ENCODE measurements at places on chromosomes 6 and 20.

GRCh38 chr6:137043710-137044365 is 927 bp downstream of the IL20RA start:
- no peak for DNase-seq

DNA sequence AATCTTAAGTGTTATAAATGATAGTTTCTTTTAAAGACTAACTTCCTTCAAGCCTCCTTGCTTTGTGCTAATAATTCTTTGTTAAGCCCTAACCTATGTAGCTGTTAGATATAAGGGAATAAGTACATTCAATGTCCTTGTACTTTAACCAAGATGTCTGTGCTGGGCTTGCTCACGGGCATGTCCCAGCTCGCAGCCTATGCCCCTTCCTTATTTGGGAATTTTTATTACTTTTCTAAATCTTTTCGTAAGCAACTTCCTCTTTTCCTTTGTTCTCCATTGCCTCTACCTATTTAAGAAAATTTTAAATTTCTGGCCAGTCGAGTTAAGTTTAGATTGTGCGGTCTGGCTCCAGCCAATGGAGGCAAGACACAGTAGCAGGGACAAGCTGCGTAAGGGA is 26.0 kb upstream of the CDK19 start:
- DNase-seq, result no peak

- DNase-seq, result peak; percentile 42
Observed at GRCh38 chr6:31399589-31400466, 3.6 kb upstream of the MICA start.

DNA sequence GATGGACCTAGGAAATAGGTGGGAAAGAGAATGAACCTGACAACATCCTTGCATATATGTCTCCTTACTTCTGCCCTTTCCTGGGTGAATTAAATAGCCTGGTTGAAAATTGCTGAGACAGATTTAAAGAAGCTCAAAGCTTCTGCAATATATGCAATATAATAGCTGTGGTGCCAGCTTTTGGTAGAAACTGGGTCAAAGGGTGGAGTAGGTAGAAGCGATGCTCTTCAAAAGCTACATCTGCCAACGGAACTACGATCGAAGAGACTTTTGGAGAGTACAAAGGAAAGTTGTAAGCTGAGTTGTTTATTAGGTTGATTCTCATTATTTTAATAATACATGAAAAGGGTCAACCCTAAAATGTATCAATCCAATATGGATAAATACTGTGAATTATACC is 22.8 kb upstream of the TTK start:
- DNase-seq, result no peak

DNA sequence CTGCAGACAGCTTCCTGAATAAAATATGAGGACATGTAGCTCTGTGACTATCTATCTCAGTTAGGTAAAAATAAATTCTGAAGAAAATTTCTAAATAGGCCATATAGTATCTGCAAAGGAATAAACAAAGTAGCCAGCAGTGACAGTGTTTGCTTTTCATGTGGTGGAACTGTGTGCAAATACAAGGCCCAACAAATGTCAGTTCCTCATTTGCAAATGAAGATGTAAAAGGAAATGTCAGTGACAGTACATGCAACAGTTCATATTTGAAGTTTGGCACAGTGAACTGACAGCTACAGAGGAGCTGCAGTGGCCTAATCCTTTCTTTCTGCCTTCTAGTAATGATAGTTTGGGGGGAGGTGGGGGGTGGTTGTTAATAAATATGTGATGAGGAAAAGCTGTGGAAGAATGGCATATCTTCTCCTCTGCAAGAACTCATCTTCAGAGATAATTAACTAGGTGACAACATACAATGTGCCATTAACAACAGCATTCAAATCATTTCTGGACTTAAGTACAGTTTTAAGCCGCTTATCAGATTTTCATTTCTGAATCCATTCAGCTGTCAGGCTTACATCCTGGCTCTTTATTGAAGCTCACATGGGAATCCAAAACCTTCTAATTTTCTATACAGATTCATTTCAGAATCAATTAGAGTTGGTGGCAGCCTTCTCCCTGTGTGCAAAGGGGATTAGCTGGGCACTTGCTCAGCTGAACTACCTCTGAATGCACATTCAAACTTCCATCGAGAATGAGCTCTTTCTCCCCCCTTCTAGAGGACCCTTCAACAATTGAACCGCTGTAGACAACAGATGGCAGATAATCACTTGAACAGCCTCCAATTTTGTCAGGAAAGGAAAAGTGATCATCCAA is 1059.0 kb upstream of the EPHA7 start:
- no peak for DNase-seq

GRCh38 chr6:39104528-39104927 is 10.5 kb downstream of the SAYSD1 start:
- DNase-seq, result no peak

GRCh38 chr6:111618407-111618806 is 12.7 kb upstream of the TRAF3IP2 start:
- no peak for DNase-seq

DNA sequence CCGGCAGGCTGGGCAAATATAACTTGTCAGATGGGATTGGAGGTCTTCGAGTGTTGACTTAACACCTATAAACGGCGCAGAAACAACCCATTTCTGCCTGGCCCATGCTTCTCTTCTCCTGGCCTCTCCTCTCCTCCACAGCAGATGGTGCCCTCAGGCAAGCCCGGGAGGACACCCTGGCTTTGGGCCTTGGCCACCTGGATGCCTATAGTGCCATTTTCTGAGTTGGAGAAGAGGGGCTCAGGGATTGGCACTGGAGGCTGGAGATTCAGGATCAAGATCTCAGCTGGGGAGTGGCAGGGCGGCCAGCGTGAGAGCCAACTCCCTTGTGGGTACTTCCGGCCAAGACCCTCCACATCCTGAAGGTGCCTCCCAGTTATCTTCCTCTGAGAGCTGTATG is 211.9 kb upstream of the PMEPA1 start:
- DNase-seq, result no peak

DNA sequence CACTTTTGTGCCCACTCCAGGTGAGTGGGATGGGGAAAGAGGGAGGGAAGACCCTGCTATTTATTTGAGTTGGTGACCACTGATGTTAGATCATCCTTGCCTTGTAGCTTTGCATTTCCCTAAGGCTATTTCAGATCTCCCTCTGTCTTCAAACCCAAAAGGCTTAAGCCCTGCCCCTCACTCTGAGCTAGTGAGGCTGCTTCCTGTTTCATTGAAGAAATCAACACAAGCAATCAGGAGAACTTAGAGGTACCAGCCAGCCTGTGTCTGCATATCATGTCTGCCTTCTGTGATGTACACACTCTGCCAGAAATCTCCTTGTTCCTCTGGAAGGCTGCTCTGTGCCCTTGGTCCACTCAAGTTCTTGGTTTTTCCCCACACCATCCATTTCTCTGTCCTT is 135.3 kb downstream of the ARID1B start:
- no peak for DNase-seq

DNA sequence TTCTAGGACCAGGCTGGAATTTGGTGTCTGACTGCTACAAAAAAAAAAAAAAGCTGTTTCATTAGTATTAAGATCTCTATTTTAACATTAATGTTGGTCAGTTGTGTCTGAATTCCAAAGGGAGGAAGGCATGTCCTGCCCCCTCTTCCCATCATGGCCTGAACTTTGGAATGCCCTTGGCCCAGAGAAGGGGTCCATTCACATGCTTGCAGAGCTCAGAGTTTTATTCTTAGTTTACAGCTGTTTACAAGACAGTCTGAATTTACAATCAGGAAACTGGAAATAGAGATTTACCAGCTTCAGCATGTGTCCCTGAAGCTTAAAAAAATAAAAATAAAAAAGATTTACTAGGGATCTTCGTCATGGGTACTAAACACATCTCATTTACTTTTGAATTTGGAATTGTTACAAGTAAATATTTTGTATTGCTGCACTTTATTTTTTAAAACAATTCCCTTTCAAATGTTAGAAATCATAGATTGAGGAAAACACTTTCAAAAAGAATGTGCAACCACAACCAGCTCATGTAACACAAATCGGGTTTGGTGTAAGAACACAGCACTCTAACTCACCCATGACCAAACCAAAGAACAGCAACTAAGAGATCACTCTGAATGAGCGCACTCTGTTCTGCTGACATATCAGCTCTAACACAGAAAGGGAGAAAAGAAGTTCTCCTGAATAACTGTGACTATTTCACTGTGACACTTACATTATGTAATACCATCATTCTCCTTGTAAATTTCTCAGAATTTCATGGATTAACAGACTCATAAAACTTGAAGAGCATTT is 6.6 kb upstream of the SERPINB6 start:
- no peak for DNase-seq

DNA sequence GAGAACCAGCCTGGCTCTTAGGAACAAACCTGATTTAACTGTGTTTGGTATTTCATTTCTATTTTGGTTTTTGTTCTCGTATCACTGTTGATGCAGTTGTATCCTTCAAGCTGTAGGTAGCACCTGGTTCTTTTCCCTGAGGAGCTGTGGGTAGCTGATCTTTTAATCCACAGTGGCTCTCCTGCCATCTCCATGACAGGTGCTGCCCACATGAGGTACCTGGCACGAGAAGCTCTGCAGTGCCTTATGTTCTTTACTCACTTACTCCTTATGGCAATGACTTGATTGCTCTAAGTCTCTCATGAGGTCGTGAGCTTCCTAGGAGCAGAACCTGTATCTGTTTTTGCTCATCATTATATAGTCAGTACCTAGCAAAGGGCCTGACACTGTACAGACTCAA is 74.3 kb upstream of the EMILIN3 start:
- no peak for DNase-seq

GRCh38 chr6:4308364-4308763 is 173.0 kb upstream of the ECI2 start:
- DNase-seq, result no peak

- DNase-seq, result no peak
Observed at GRCh38 chr6:33431880-33432541, 12.1 kb downstream of the SYNGAP1 start.

DNA sequence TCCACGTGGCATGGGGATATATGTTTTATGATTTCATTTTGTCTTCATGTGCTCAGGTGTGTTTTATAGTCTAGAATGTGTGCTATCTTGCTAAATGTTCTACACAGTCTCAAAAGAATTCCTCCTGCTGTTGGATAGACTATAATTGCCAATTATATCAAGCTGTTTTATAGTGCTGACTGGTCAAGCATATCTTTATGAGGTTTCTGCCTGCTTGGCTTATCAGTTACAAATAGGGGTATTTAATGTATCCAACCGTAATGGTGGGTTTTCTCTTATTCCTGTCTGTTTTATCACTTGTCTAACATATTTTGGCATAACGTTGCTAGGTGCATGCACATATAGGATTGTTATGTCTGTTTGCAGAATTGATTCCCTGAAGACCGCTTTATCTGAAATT is 201.3 kb downstream of the EYS start:
- no peak for DNase-seq

DNA sequence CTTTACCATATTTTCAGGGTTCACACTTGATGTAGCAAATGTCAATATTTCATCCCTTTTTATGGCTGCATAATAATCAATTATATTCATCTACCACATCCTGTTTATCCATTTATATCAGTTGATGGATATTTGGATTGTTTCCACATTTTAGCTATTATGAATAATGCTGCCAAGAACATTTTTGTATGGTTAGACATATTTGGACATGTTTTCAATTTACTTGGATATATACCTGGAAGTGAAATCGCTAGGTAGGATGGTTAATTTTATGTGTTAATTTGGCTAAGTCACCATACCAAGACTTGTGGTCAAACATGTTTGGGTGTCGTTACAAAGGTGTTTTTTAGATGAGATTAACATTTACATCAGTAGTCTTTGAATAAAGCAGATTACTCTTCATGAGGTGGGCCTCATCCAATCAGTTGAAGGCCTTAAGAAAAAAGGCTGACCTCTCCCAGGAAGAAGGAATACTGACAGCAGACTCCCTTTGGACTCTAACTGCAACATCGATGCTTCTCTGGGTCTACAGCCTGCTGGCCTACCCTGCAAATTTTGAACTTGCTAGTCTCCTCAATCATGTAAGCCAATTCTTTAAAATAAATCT is 196.5 kb downstream of the BACH2 start:
- DNase-seq, result no peak

Measured in stimulated activated CD8-positive, alpha-beta memory T cell treated with anti-CD3 and anti-CD28 coated beads, Interleukin-15, amount 100 ng/mL, for 48 hours (primary cell).